ENCODE measurements at places on chromosomes 6 and 20. TPM values are rescaled to one million over a fixed set of nuclear protein-coding genes. Genes with fewer than 3 reads are reported as not detected.

HDGFL1 gene
- total RNA-seq, result not detected

DLL1 gene
- under 0.01 TPM for total RNA-seq

OOEP gene
- not detected for total RNA-seq

LY86 gene
- not detected for total RNA-seq

RNF182 gene
- 0.34 TPM for total RNA-seq

OPN5 gene
- under 0.01 TPM for total RNA-seq

THBS2 gene
- total RNA-seq, result 213 TPM

PLA2G7 gene
- total RNA-seq, result not detected

HSF2 gene
- 19.4 TPM for total RNA-seq

ZNF343 gene
- 11.1 TPM for total RNA-seq

CCN6 gene
- not detected for total RNA-seq

KCNS1 gene
- total RNA-seq, result 0.09 TPM

OSTM1 gene
- total RNA-seq, result 20.0 TPM

PCNA gene
- total RNA-seq, result 132 TPM

HAO1 gene
- not detected for total RNA-seq

HLA-DMA gene
- 4.6 TPM for total RNA-seq

CNBD2 gene
- total RNA-seq, result 1.7 TPM

RSPO3 gene
- total RNA-seq, result 0.77 TPM

MCCD1 gene
- not detected for total RNA-seq

WFDC11 gene
- total RNA-seq, result not detected

DYNLT2 gene
- total RNA-seq, result 0.63 TPM

SFTA2 gene
- total RNA-seq, result not detected

CD109 gene
- 31.4 TPM for total RNA-seq

RBM24 gene
- total RNA-seq, result 0.16 TPM

RREB1 gene
- total RNA-seq, result 11.8 TPM

TENT5A gene
- 23.2 TPM for total RNA-seq

TPMT gene
- 11.5 TPM for total RNA-seq

ULBP3 gene
- total RNA-seq, result 9.5 TPM

PERP gene
- total RNA-seq, result 29.8 TPM

GLP1R gene
- not detected for total RNA-seq

PHACTR1 gene
- 0.34 TPM for total RNA-seq

PPIL1 gene
- 9.5 TPM for total RNA-seq

MCHR2 gene
- not detected for total RNA-seq

CDC5L gene
- total RNA-seq, result 15.3 TPM

IL22RA2 gene
- not detected for total RNA-seq

MRPS26 gene
- total RNA-seq, result 46.0 TPM

PLN gene
- under 0.01 TPM for total RNA-seq

NT5E gene
- 331 TPM for total RNA-seq

STX11 gene
- total RNA-seq, result not detected

C20orf202 gene
- not detected for total RNA-seq

UCKL1 gene
- total RNA-seq, result 16.2 TPM

GJA10 gene
- not detected for total RNA-seq

F13A1 gene
- total RNA-seq, result not detected

OSBPL2 gene
- 26.3 TPM for total RNA-seq

TINAG gene
- not detected for total RNA-seq

TRERF1 gene
- 4.7 TPM for total RNA-seq

DNAH8 gene
- total RNA-seq, result under 0.01 TPM

GSTA3 gene
- total RNA-seq, result 0.17 TPM

METTL24 gene
- 0.16 TPM for total RNA-seq

PPP1R16B gene
- under 0.01 TPM for total RNA-seq

TRIM40 gene
- not detected for total RNA-seq

EYA2 gene
- total RNA-seq, result 2.4 TPM

STK4 gene
- total RNA-seq, result 24.0 TPM
